Left lung (tissue), 14 donors: ENCODE measurements at places on chromosomes 16 and 17. TPM values are rescaled to one million over a fixed set of nuclear protein-coding genes. Genes with fewer than 3 reads are reported as not detected.

DNA sequence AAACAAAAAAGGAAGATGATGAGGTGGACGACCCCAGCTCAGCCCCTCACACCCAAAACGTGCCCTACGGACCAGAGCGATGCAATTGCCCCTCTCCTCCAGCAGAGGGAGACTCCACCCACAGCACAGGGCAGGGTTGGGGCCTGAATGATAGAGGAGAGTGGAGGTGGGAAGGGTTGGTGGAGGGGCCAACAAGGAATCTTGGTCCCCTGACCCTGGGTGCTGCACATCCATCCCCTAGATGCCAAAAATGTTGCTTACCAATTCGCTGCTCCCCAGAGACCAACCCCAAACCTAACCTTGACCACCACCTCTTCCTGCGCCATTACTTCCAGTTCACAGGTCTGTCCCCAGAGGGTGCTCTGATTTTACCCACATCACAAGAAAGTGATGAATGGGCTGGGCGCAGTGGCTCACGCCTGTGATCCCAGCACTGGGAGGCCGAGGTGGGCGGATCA, 12.9 kb downstream of the P2RX5 start:
- H3K4me1 ChIP-seq: no peaks in the 10 kb centered on the region
- DNase-seq: no peak
- H3K27ac ChIP-seq: no peak overlapping the region
- no peak overlapping the region for H3K4me3 ChIP-seq

DNA sequence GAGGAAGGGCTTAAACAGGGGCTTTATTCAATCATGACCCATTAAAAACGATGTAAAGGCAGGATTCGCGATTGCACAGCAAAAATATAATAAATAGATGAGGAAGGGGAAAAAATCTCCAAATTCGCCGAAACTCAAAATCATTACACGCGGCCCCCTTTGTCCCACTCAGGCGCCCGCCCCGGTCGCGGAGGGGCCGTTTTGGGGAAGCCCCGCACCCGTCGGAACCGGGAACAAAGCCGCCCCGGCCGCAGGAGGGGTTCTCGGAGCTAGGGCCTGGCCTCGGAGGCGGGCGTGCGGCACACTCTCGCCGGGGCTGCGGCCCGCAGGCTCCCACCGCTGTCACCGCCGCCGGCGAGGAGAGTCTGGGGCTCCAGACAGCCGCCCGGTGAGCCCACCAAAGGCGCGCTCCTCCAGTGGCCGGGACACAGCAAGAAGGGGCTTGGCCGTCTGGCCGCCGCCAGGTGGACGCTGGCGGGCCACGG, 521 bp downstream of the C16orf87 start:
- DNase-seq: no peak
- no peaks in the 10 kb centered on the region for H3K27me3 ChIP-seq
- H3K4me3 ChIP-seq: peak overlapping the region; percentile 88
- peak overlapping the region; percentile 92 for H3K27ac ChIP-seq
- H3K4me1 ChIP-seq: no peaks in the 10 kb centered on the region

Gene KCNJ18
- polyA plus RNA-seq: not detected

DNA sequence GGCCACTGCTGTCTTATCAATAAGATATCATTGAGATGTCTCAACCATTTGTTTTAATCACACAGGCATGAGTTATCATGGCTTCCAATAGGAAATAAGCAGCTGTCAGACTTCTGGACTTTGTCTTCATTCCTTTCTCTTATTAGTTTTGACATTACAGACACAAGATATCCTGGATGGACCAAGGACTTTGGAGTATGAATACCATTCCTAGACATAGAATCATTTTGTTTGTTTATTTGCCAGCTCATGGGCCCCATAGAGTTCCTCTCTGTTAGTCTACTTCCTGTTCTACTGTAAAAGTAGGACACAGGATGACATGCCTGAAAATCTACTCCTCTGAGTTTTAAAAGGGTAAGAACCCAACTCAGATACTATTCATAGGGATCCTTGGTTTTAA, 77.7 kb upstream of the KCNJ16 start:
- DNase-seq: no peak
- H3K4me1 ChIP-seq: no peaks in the 10 kb centered on the region
- H3K4me3 ChIP-seq: no peak overlapping the region
- H3K27me3 ChIP-seq: no peaks in the 10 kb centered on the region
- H3K36me3 ChIP-seq: no peaks in the 10 kb centered on the region

Gene GUCY2D
- polyA plus RNA-seq: 0.13 TPM

Gene TPSG1
- not detected for polyA plus RNA-seq

DNA sequence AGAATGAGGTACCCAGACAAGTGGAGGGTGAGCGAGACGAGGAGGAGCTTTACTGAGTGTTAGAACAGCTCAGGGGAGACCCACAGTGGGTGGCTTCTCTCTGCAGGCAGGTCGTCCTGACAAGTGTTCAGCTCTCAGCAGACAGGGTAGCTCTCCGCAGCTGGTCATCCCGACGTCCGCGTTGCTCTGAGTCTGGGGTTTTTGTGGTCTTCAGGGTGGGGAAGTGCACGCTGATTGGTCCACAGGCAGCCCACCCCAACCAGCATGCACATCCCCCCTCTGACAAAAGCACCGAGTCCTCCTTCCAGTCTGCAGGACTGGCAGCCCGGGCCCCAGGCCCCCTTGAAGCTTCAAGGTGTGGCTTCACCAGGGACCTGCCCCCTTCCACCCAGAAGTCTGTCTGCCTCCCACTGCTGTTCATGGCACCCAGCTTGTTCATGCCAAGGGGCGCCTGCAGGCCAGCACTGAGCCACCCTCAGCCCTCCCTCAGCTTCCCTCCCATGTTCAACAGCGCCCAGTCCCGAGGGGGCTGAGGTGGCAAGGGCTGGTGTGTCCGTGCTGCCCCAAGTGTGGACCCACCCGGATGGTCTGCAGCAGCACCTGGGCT, 19.9 kb upstream of the WDR45B start:
- DNase-seq: no peak
- no peak overlapping the region for H3K4me3 ChIP-seq
- H3K27ac ChIP-seq: no peak overlapping the region
- H3K4me1 ChIP-seq: no peaks in the 10 kb centered on the region
- H3K36me3 ChIP-seq: no peaks in the 10 kb centered on the region

GRCh38 chr17:2390199-2390836, 10.5 kb downstream of the MNT start:
- no peak overlapping the region for H3K4me3 ChIP-seq
- peaks cover 43% of the 10 kb centered on the region for H3K4me1 ChIP-seq
- H3K36me3 ChIP-seq: no peaks in the 10 kb centered on the region
- H3K27me3 ChIP-seq: no peaks in the 10 kb centered on the region

- peaks cover 22% of the 10 kb centered on the region for H3K36me3 ChIP-seq
- peak overlapping the region; percentile 55 for H3K27ac ChIP-seq
- H3K4me1 ChIP-seq: peaks cover 47% of the 10 kb centered on the region
- H3K27me3 ChIP-seq: no peaks in the 10 kb centered on the region
- no peak overlapping the region for H3K4me3 ChIP-seq
- DNase-seq: no peak
Measured at GRCh38 chr17:8384801-8385378, 1.9 kb upstream of the RPL26 start.

DNA sequence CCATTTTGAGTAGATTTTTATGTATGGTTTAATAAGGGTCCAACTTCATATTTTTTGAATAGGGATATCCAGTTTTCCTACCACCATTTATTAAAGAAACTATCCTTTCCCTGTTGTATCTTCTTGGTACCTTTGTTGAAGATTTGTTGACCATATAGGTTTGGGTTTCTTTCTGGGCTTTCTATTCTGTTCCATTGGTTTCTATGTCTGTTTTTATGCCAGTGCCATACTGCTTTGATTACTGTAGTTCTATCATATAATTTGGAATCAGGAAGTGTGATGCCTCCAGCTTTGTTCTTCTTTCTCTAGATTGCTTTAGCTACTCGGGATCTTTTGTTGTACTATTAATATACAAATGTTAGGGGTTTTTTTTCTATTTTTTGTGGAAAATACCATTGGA, 46.5 kb downstream of the PPM1E start:
- peaks cover 5% of the 10 kb centered on the region for H3K27me3 ChIP-seq
- H3K36me3 ChIP-seq: no peaks in the 10 kb centered on the region
- no peaks in the 10 kb centered on the region for H3K4me1 ChIP-seq
- no peak overlapping the region for H3K27ac ChIP-seq

Gene PRKCB
- polyA plus RNA-seq: 57.6 TPM

DNA sequence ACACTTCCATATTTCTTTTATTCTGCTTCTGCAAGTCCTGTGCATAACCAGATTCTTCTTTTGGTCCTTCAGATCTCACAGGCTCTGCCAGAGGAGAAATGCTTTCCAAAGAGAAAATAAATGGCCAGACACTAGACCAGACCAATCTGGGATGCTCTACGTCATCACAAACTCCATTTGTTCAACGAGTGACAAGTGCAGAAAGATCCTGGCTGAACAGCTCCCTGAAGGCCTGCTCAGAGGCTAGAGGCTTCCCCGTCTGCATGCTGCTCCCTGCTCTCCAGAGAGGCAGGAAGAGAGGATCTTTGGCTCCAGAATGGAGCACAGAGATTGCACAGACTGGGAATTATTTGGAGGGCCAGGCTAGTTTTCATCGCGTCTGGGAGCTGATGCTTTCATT, 232.7 kb downstream of the MAF start:
- no peaks in the 10 kb centered on the region for H3K27me3 ChIP-seq
